ENCODE measurements at places on chromosomes 1 and 21.

- no peak for DNase-seq
Measured at GRCh38 chr1:40588586-40588985, 57.1 kb downstream of the ZNF684 start.

DNA sequence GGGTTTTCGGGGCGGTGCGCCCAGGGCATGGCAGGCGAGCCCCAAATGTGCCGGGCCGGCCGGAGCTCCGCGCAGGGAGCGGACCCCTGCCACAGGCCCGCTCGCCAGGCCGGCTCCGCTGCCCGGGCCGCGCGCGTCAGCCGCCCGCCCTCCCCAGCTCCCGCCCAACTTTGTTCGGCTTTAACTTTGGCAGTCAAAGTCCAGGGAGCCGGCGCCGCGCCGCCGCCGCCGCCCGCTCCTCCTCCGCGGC lies 488 bp downstream of the SLC35D1 start:
- peak; percentile 33 for DNase-seq

GRCh38 chr1:62295921-62296491 lies 23.2 kb downstream of the KANK4 start:
- DNase-seq = no peak

DNA sequence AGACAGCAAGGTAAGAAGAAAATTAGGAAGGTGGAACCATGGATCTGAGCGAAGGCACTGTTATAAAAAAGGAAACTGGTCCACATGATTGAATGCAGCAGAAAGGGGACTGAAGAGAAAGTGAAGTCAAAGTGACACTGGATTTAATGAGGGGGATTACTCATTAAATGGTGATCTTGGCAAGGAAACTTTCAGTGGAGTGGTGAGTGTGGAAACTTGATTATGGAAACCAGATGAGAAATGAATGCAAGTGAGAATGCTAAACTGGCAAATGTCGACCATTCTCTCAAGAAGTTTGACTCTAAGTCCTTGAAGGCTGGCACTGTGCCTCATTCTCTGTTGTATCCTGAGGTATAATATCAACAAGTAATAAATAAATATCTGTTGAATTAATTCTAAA lies 23.3 kb downstream of the COLGALT2 start:
- no peak for DNase-seq
